Astrocyte of the spinal cord (primary cell): ENCODE measurements at places on chromosomes 3 and 15.
A peak's percentile ranks its signal among the peaks of the same experiment; 100 is the strongest.

DNA sequence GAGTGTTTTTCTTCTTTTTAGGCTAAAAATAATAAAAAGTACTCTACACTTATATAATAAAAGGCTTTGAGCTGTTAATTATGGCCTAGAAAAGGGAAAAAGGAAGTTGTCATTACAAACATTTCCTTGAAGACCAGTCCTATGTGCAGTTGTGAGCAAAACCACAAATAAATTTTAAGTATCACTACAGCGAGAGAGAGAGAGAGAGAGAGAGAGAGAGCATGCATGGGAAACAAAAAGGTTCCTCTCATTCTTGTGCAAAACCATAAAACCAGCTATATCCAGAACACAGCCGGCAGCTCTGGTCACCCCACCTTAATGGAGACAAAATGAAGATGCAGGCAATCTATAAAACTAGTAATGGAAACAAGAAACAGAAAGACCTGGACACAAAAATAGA lies 33.6 kb downstream of the HEG1 start:
- DNase-seq = no peak

DNA sequence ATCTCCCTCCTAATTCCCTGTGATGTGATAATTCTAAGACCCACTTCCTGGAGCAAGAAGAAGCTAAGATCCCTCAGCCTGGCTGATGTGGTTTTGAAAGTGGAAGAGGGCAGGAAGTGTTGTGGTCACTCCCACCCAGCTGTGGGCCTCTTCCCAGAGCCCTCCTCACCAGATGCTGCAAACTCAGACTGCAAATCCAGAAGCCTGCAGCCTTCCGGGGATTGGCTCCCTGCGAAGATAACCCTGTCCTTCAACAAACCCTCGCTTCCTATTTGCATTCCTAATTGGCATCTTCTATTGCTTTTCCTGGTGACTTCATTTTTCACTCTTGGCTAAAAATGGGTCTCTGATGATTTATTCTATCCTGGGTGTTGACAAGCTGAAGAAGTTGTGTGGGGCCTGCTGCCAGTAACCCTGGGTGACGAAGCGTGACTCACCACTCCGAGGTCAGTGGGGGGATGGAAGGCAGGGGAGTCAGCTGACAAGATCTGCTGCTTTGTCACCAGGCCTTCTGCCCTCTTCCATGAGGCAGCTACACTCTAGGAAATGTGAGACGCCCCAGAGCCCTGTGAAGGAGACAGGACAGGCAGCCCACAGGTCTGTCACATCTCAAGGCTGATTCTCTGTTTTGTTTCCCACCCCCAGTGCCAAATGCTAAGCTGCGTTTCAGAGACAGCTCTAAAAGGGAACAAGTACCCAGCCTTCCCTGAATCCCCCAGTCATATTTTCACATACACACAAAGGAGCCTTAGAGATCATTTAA lies 99.7 kb upstream of the LIPC start:
- peak; percentile 99 for DNase-seq

DNA sequence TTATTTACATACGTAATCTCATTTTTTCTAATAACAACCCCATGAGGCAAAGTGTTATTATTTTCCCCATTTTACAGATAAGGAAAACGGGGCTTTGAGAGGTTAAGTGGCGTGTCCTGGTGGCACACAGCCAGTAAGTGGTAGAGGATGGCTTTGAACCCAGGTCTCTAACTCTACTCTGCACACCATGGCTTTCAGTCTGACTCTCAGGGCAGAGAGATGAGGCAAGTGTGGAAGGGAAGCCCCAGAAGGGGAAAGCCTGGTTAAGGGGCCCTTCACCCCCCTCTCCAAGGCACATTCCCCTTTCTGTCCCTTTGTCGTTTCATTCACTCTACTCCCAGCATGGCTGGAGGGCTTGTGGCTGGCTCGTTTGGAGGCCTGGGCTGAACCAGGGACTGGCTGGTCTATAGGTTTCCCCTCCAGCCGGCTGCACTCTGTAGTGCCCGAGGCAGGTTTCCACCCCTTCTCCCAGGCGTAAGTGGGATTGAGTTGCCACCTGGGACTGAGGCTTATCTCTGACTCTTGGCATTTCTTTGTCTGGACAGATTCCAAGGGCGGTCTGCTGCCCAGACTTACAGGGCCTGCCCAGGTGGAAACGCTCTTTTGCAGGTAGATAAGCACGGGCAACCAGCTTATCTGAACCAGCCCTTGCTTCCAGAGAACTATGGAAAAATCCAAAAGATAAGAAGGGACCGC lies 12.1 kb downstream of the SEMA4B start:
- DNase-seq = no peak

- DNase-seq = no peak
Measured at GRCh38 chr15:56613811-56614210, 119.5 kb downstream of the ZNF280D start.

GRCh38 chr3:20683910-20684309 lies 497.9 kb upstream of the SGO1 start:
- peak; percentile 87 for DNase-seq
